Kidney epithelial cell (primary cell): ENCODE measurements at places on chromosomes 12 and 14.

DNA sequence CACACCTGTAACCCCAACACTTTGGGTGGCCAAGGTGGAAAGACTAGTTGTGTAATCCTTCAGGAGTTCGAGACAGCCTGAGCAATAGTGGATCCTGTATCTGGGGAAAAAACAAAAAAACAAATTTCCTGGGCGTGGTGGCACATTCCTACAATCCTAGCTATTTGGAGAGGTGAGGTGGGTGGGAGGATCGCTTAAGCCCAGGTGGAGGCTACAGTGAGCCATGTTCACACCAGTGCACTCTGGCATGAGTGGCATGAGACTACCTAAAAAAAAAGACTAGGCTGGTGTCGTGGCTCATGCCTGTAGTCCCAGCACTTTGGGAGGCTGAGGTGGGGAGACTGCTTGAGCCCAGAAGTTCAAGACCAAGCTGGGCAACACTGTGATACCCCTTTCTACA is 17.2 kb downstream of the PTGES3 start:
- no peak for DNase-seq

- no peak for DNase-seq
These were observed 27.2 kb upstream of the ADAMTS20 start for GRCh38 chr12:43579206-43579605.

DNA sequence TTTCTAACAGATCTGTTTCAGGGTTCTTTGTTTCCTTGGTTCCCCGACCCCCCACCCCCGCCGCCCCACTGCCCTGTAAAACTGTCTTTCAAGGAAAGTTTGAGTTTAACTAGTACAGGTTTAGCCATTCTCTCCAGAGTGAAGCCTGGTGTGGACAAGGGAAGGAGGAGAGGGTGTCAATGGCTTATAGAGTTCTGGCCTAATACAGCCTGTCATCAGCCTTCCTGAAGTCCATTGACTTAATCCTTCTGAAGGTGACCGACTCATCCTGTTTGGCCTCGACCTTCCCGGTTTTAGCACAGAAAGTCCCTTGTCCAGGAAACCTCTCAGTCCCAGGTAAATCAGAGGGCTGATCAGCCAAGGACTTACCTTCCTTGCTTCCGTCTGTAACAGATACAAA is 11.0 kb upstream of the P2RX4 start:
- no peak for DNase-seq

GRCh38 chr12:69105101-69105962 is 134.0 kb upstream of the CPSF6 start:
- peak; percentile 64 for DNase-seq

GRCh38 chr12:4432878-4433744 is 12.5 kb downstream of the FGF6 start:
- no peak for DNase-seq

GRCh38 chr12:54258201-54258681 is 21.7 kb downstream of the CBX5 start:
- DNase-seq, result no peak
